ENCODE measurements at places on chromosomes 4 and X.
A peak's percentile ranks its signal among the peaks of the same experiment; 100 is the strongest.

GRCh38 chrX:2928583-2929434, at the start of gene ARSD:
ARSD (minus strand) TSS chrX:2929339; CDS start chrX:2929275, 64 bp downstream.
- DNase-seq = peak; percentile 56

- DNase-seq = no peak
Measured at GRCh38 chrX:69027181-69028005, 137.9 kb downstream of the PJA1 start.

DNA sequence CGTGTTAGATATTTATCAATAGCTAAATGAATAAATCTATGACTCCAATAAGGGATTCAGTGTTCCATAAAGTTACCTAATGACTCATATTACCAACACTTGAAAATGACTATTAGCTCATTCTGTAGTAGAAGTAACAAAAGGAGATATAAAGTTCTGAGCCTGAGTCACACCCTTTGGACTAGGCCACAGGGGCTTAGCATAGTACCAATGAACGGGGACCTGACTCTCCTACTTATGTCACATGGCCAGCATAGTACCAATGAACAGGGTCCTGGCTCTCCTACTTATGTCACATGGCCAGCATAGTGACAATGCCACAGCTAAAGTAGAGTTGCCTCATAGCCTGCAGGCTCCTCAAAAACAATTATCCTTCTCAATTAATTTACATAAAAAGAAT, 43.7 kb downstream of the MAGEB16 start:
- no peak for DNase-seq

- DNase-seq = no peak
Measured at GRCh38 chrX:73932522-73932921, 369.5 kb downstream of the CHIC1 start.

GRCh38 chr4:15805583-15806517, 27.7 kb downstream of the CD38 start:
- peak; percentile 41 for DNase-seq

GRCh38 chrX:25383196-25383595, 367.4 kb upstream of the ARX start:
- DNase-seq = no peak

DNA sequence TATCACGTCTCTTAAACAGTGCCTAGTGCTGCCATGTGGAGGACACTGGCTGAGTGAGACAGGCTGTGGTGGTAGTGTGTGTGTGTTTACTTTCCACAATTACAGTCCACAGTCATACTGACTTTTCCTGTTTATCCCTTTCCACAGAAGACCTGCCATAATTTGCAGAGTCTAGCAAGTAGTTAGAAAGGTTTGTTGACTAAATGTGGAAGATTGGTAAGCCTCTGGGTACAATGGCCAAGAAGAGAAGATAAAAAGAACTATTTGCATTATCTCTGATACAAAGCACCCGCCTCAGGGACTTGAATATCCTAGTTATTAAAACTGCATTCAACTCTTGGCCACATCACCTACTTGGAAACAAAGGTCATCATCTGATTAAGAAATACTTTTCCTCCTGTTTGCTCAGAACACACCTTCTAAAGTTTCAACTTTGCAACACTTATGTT, 89.1 kb downstream of the FAM13A start:
- no peak for DNase-seq

GRCh38 chr4:1406394-1406980, at the start of gene NKX1-1:
NKX1-1 (minus strand) TSS chr4:1406442; CDS start chr4:1406442, 0 bp downstream.
- DNase-seq = no peak

GRCh38 chr4:139247700-139248238, 32.3 kb downstream of the MGARP start:
- DNase-seq = no peak

DNA sequence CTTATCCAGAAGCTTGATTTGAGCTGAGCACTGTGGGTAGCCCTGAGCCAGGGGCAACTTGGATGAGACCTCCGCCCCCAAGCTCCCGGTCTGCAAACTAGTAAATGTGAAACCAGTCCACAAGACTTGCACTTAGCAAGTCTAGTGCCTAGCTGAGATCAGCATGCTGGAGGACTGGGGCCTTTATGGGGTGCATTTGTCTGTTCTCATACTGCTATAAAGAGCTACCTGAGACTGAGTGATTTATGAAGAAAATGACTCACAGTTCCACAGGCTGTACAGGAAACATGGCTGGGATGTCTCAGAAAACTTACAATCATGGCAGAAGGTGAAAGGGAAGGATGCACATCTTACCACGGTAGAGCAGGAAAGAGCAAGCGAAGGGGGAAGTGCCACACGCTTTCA, 42.1 kb upstream of the HOPX start:
- no peak for DNase-seq

GRCh38 chr4:187908079-187908561, 87.5 kb upstream of the ZFP42 start:
- no peak for DNase-seq

DNA sequence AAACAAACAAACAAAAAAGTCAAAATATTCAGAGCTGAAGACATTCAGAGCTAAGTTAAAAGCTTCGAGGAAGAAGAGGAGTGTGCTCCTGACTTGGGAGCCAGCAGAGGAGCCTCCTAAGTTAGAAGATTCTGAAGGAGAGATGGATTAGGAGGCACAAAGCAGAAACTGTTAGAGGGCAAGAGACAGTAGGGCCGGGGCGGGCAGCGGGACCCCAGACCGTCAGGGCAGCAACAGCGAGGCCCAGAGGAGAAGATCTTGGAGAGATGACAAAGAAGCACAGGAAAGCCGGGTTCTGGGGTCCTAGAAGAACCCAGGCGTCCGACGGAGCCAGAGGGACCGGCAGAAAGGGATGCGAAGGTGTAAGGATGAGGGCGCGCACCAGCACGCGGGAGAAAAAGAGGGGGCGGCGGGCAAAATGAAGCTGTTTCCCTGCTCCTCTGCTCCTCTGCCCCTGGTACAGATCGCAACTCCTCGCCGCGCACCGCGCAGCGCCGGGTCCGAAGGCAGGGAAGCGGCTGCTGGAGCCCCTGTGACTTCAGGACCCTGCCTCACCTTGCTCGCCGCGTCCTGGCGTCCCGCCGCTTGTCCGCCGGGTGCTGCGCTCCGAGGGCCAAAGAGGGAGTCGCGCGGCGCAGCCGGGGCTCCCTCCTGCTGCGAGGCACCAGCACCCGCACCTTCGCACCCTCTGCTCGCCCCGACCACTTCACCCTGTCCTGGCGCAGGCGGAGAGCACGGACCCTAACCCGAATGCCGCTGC, 477 bp downstream of the KLHL13 start:
- no peak for DNase-seq

DNA sequence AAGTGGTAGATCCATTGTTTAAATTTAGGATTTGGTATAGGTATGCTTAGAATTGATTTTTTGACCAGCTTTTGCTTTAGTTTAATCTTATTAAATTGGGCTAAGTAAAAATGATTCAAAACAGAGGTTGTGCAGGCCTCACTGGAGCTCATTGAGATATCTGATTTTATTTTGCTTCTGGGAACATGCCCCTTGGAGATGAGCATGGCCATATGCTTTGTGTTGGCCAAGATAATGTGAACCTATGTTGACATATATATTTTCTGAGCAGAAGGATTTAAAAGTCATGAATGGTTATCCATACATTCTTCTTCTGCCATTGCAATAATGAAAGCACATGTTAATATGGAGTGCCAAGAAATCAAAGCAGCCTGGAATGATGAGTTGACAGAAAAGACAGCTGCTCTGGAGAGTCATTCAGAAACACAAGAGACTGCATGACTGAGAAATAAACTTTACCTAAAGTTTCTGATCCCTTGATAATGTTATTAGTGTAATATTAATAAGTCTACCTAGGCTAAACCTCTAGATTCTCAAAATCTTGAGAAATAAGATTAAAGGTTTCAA, 489.7 kb upstream of the GNPDA2 start:
- DNase-seq = no peak

DNA sequence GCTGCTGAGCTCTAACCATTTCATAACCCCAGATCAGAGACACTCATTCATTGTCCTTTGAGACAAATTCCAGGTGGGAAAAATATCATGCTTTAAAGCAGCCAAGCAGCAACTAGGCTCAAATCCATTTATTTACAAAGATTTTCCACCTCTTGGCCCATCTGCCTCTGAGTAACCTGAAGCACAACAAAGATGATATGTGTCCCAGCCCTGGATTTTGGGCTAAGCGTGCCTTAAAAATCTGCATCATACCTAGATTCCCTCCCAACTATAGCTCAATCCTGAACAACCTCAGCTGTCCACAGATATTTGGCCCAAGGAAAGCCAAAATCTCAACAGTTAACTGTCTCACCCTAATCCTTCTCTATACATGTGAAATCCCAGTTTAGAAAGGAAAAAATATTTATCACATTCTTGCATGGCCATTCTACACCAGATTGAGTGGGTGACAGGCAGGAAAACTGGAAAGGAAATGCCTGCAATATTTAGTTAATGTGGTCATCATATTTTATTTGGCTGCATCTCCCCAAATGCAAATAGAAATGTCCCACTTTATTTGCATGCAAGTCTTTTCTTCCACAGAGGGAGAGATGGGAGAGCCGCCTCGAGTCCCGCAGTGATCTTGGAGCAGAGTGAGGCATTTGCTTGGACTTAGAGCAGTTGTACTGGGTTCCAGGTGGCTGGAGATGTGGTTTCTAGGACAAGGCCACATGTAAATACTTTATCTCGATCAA, 146.4 kb upstream of the EOLA2 start:
- DNase-seq = no peak

- DNase-seq = peak; percentile 1
Measured at GRCh38 chrX:129360175-129360574, 163.1 kb downstream of the SMARCA1 start.

- no peak for DNase-seq
Measured at GRCh38 chrX:642436-643240, 12.0 kb downstream of the SHOX start.

GRCh38 chrX:7134981-7135380, 12.5 kb upstream of the STS start:
- DNase-seq = no peak

DNA sequence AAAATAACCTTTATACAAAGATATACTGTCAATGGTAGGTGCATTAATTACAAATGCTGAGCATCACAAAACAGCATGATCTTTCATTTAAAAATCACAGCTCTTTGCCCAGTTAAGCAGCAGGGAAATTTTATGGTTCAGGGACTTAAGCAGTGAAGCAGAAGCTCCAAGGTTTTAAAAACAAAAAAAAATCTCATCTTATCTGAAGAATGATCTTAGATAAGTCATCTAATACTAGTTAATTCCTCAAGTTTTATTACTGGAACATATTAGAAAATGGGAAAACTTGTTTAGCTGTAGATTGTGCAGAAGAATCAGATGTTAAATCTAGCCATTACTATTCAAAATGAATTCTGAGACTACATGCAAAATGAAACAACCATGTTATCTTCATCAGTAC, 289.9 kb downstream of the GASK1B start:
- no peak for DNase-seq

DNA sequence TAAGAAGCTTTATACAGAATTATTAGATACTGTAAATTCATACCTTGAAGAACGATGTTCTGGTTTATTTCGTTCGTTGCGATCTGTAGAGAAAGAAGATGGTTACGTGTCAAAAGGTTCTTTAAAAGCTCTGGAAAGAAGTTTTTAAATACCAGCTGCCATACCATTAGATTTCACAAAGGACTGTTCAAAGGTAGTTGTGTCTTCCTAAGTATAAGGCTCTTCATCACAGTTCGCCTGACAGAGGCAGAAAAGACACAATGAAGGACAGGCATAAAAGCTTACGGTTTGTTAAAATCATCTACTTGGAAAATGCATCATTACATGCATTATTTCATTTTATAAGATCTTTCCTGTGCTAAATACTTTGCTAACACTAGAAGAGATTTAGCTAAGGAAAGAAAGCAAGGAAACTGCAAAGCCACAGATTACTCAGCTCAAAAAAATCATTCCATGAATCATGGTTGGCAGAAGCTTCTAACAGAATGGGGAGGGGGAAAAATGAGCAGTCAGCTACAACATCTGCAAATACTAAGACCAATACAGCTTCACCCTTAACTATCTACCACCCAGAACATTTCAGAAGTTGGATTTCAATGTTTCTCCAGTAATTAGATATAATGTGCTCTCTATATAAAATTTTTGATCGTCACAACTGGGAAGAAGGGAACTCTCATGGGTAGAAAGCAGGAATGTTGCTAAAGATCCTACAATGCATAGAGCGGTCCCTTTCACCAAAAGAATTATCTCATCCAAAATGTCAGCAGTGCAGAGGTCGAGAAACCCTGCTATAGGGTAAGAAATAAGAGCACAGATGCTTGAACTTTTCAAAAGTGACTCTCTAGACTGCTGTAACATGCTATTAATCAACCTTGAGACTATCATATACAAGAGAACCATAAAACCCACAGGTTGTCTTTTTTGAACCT, 50.7 kb upstream of the PRSS48 start:
- peak; percentile 76 for DNase-seq

DNA sequence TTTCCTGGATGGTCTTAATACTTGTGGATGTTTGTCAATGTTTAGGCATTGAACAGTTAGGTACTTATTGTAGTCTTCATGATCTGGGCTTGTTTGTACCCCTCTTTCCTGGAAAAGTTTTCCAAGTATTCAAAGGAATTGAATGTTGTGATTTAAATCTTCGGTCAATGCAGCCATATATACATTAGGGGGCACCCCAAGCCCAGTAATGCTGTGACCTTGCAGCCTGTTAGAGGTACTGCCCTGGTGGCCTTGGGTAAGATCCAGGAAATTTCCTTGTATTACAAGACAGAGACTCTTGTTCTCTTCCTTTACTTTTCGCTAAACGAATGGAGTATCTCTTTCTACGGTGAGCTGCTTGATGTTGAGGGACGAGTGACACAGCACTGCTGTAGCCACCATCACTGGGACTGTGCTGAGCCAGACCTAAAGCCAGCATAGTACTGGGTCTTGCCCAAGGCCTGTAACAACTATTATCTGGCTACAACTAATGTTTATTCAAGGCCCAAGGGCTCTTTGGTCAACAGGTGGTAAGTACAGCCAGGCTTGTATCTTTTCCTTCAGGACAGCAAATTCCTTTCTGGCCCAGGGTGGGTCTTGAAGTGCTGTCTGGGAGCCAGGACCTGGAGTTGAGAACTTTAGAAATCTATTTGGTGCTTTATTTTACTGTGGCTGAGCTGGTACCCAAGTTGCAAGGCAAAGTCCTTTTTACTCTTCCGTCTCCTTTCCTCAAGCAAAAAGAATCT, 118.3 kb upstream of the ATOH1 start:
- no peak for DNase-seq

DNA sequence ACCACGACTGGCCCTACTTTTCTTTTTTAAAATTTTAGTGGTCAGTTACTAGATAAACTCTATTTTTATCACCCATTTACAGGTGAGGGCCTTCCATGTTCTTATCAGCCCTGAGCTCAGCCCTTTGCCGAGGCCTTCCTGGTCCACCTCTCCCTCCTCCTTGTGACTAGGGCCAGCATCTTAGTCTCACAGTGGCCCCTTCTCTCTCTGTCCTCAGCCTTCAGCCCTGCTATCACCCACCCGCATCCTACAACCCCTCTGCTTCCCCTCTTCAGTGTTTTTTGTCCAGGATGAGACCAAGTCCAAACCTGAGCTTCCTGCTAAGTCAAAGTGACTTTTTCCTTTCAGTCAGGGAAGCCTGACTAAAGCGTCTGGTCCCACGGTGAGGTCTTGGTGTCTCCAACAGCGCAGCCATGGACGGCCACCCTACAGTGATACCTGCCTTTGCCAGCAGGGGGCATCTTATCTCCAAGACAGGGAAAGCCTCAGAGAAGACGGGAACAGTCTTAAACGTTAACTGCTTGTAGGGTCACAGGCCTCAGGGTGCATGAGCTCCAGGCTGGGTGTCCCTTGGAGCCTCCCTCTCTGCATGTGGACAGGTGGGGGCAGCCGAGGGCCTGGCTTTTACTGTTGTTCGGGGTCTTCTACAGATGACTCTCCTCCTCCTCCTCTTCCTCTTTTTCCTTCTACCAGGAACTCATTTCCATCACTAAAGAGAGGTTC, 11.7 kb upstream of the GAGE10 start:
- no peak for DNase-seq

GRCh38 chr4:28357990-28358389, 1497.3 kb downstream of the STIM2 start:
- DNase-seq = peak; percentile 27

Data from putamen (tissue), 1 donor.